ENCODE measurements at places on chromosomes 2 and 18. TPM values are rescaled to one million over a fixed set of nuclear protein-coding genes. Genes with fewer than 3 reads are reported as not detected.

LYG1 gene
- 1.2 TPM for total RNA-seq

UPP2 gene
- total RNA-seq: not detected

OSBPL6 gene
- total RNA-seq: 1.9 TPM

NAPG gene
- 42.6 TPM for total RNA-seq

FAHD2B gene
- 5.6 TPM for total RNA-seq

- DNase-seq: no peak
Observed at GRCh38 chr18:36401462-36401861, 103.9 kb downstream of the FHOD3 start.

DNA sequence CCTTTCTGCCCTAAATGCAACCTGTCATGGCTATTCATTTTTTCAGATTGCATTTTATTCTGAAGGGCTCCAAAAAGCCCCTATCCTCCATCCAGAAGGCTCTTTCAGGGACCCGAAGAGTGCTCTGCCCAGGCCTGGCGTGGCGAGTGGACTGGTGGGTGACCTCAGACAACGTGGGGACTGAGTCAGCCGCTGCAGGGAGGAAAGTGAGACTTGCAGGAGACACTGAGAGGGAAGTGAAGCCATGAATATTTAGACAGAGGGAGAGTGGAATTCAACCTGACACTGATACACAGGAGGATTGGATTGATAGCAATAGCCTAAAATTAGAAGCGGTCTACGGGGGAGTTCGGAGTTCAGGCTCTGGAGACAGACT lies 63.6 kb upstream of the SIX2 start:
- DNase-seq: no peak

DNA sequence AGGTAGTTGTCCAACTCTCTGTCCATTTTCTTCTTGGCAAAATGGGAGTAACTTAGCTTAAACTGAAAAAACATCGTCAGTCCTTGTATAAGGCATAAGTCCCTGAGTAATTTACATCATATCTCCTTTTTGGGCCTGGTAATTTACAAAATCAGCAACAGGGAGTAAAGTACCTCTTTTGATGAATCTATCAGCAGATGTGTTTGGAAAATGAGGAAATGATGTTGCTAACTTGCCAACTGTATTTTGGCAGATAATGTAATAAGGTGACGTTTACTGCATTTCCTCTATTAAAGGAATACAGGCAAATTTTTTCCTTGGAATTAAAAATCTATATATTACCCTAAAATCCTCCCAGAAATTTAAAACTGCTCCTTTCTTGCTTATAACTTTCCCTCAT lies 29.2 kb downstream of the ANKRD44 start:
- DNase-seq: no peak

DNA sequence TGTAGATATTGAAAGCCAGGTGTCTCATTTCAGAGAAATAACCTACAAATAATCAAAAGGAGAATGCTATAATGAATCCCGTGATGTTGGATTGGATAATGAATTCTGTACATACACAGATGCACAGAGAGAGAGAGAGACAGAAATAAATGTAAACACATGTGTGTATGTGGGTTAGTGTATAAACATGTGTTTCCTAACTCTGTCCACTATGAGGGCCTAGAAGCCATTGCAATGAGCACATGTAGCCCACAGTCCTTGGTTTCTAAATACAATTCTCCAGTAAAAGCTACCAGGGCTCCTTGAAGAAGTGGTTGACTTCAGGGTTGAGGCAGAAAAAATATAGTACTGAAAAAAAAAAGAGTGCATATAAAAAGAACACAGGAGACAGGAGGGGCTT lies 109.5 kb downstream of the INHBB start:
- no peak for DNase-seq

GRCh38 chr2:222440673-222441422 lies 16.5 kb downstream of the SGPP2 start:
- no peak for DNase-seq

Data from left colon (tissue), 2 donors.